Activated CD8-positive, alpha-beta memory T cell treated with anti-CD3 and anti-CD28 coated beads for 1 hour (primary cell): ENCODE measurements at places on chromosomes 1 and 21.

GRCh38 chr1:240501115-240501514, 110.8 kb downstream of the GREM2 start:
- DNase-seq: no peak

GRCh38 chr1:222251847-222252246, 296.1 kb downstream of the HHIPL2 start:
- no peak for DNase-seq

- DNase-seq: no peak
Observed at GRCh38 chr21:42491328-42491727, 4.7 kb downstream of the RSPH1 start.

DNA sequence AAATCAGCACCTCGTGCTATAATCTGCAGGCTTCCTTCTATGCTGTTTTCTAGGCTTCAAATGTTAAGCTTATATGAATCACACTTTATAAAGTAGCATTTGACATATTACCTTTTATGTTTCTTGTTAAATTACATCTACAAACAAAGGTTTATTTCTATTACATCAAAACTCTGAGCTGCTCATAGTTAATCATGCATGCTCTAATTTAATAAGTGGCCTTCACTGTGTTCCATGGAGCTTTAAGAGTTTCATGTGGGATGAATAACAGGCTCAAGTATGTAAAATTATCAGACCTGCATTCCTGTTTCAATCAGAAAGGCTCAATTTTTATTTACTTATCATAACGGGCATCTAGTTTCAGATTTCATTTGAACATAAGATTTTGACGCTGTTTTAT, 13.0 kb downstream of the SLC19A2 start:
- DNase-seq: no peak

GRCh38 chr1:52798331-52798730, 44.2 kb upstream of the ZYG11A start:
- DNase-seq: no peak

- DNase-seq: no peak
Observed at GRCh38 chr1:181140891-181141290, 52.4 kb downstream of the IER5 start.

DNA sequence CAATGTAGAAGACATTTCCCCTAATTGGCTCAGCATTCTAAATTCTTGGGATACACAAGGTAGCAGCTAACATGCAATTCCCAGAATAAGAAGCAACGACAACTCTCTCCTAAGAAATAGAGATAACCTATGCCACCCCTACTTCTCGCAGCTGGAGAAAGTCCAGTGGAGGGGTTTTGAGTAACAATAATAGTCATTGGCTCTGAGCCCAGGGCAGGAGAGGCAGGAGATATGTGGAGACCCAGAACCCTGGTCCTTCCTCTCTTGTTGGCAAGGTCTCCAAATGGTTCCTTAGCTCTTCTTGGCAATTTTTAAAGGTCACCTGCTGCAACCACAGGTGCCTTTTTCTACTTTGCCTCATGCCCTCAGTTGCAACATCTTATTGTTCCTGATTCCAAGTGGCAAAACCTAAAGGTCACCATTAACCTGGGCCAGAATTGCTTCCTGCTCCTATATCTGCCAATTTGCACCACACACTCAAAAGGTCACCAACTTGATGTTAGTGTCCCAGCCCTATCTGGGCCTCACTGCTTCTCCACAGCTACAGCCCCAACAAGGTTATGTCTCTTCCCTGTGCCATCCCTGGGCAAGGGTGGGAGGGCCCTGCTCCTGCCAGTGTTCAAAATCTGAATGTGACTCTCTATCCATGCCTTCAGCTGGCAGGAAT, 36.7 kb downstream of the TBX15 start:
- no peak for DNase-seq

DNA sequence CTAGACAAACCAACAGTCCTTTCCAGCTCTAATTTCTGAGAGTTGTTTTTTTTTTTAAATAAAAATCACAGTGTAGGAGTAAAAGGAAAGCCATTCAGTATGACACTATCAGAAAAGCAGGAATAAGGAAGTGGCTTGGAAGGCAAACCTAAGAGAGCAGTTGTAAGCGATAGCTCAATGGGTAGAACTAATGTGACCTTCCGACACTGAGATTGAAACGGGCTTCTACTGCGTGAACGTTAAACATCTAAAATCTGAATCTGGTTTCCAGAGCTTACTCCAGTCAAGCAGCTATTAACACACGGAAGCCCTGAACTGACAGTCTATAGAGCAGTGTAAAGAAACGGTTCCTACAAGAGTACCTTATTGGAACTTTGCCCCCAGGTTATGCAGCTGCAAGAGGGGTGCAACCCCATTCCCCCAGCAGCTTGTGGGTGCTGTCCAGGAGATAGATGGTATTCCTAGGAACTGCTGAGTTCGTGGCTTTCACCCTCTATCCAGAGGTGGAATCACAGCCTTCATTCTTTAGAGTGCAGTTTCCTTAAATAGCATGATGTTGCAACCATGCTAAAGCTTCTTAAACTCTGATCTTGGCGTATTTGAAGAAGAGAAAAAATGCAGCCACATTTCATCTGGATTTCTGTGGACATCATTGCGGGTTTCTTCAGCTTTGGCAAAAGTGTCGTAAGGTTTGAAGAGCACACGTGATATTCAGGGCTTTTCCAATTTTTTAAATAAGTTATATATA, 3.3 kb upstream of the IRF2BP2 start:
- no peak for DNase-seq

DNA sequence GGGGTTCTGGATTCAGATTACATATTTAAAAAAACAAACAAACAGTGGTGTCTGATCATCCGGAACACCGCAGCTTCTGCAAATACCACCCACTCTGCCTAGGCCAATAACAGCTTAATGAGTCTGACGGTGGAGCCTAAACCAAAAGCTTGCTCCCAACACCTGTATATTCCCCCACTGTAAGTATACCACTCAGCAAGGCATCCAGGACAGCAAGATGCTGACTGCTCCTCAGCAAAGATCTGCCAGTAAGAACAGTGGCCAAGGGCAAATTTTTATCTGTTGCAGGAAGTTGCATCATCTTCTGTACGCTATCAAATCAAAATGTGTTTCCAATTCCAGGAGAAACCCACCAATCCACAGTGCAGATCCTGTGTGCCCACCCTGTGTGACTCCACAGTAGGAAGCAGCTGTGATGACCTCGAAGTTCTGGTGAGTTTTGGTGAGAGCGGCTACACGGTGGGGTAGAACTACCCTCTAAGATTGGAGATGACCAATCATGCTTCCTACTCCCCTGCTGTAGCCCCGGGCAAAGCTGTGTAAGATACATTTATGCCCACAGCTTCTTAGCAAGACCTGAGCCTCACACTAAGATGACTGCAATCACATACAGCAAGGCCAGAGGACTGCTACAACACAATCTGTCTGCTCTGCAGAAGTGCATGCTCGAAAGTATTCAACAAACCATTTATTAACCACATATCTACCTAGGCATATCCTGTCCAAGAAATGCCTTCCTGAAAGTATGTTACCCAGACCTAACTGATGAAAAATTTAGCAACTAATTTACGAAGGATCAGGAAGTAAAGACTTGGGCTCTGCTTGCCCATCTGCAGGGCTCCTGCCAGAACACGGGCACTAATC, 30.5 kb downstream of the SIPA1L2 start:
- DNase-seq: no peak
